ENCODE measurements at places on chromosomes 2 and 18.

DNA sequence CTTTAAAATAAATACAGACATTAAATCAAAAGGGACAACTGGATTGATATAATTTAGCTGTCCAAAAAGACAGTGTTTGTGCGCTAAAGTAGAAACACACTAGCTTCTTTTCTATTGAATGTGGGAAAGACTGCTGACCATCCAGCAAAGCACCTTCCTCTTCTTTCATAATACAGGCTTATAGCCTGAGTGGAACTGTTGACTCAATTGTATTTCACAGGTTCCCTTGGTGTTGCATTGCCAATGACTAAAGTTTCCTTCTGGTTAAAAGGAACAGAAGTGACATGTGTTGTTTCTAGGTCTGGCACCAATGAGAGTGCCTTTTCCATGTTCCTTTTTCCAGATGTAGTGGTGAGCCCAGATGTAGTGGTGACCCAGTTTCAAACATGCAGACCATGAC lies 412.3 kb downstream of the RNF144A start:
- no peak for DNase-seq

- DNase-seq, result no peak
These were observed 10.3 kb downstream of the SNED1 start for GRCh38 chr2:241008711-241009121.

- DNase-seq, result no peak
These were observed 279.2 kb downstream of the ALPK2 start for GRCh38 chr18:58349650-58350049.

DNA sequence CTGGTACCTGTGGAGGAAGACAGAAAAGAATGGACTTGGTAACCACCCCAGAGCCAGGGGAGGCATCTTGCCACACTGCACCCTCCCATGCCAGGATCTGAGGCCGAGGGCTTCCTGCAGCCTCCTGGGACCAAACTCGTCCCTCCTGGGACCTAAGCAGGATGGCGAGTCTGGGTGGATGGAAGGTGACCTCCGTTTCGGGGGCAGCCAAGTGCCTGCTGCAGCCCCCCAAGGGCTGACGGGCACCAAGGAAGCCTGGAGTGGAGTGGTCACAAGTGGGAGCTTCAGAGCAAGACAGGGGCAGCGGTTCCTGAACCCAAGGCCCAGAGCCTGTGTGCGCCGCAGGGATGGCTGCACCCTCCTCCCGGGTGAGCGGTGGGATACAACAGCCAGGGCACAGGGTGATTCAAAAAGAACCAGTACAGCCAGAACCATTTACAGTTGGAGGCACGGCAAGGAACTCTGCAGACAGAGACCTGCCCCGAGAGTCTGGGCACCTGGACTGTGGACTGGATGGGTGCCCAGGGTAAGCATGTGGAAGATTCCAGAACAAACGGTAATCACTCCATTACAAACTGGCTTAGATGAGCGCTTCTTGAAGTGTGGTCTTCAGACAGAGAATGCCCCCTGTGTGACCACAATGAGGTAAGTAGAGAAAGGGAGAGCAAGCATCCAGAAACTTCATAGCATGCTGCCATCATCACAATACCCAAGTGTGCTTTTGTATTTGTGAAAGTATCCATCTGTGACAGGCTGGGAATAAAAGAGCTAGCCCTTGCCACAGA lies 12.1 kb downstream of the HS1BP3 start:
- no peak for DNase-seq

- DNase-seq, result no peak
These were observed 111.1 kb downstream of the KLHL14 start for GRCh38 chr18:32661486-32662299.

GRCh38 chr18:52222211-52222610 lies 117.8 kb upstream of the DCC start:
- no peak for DNase-seq

DNA sequence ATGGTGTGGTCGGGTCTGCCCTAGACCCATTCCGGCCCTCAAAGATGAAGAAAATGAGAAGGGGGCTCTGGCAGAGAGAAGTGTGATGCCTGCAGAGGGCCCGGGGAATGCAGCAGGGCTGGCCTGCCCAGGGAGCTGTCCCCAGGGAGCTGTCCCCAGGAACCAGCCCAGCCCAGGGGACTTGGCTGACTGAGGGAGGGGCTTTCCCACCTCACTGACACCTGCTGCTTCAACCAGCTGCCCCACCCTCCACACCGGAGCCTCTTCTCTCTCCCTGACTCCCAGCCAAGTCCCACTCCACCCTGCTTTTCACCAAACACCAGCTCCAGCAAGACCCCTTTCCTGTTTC lies 111.2 kb downstream of the STPG4 start:
- no peak for DNase-seq

DNA sequence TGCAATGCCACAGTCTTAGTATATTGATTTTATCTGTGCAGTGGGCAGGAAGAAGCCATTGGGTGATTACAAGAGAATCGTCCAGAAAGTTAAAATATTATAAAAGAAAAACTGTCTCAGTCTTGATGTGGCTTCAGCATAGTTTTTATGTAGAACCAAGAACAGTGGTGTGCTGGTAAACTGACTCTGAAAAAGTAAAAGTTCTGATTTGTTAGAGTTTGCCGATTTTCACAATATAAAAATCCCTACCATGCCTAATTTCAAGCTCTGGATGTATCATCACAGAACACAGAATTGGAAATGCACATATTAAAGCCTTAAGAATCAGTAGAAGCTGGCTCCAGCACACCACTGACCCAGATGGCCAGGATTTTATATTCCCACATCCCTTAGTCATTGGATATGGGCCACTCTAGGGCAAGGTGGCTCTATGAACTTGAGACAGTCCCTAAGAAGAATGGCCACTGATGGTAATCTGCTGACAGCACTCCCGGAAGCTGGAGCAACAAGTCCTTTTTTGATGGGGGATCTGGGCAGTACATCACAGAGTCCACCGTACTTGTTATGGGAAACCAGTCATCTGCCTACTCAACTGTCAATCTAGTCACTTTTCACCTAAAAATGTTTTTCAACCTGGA lies 9.3 kb upstream of the PLEKHM3 start:
- no peak for DNase-seq

- DNase-seq, result no peak
These were observed 8.9 kb downstream of the ARHGAP25 start for GRCh38 chr2:68743531-68743930.

DNA sequence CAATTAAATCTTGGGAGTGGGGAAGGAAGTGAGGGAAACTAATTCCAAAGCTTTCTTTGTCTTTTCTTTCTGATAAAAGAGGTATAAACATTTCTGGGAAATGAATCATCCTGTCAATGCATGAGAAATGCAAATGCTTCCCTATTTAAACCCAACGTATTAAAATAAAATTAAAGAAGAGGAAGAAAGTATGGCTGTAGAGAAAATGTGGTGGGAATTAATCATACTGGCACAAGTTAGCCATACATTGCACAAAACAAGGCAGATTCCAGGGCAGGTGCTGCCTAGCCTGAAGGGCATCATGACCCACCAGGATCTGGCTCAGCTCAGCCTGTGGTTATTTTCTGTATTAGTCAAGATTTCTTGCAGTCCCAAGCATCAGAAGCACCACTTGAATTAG lies 338.0 kb downstream of the NYAP2 start:
- DNase-seq, result no peak

All from GDM1 (cell line).